ENCODE measurements at places on chromosomes 4 and X.

- no peak for DNase-seq
Observed at GRCh38 chr4:165489786-165490185, 111.0 kb downstream of the CPE start.

GRCh38 chr4:184807256-184807655 lies 18.5 kb downstream of the ACSL1 start:
- no peak for DNase-seq

DNA sequence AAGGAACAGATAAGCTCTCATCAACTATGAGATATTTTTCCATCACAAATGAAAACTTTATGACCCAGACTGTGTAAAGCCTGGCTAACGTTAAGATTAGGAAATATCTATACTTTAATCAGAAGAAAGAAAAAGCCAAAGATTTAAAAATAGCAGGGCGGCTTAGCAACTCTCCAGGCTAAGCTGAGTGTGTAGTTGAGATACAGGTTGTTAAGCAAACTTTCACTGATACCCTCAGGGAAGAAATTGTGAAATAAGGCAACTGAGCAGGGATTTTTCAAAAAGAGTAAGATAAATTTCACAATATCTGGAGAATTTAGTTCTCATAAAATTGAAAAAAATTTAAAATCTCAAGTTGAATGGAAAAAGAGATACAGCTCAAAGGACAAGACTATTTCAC lies 382.0 kb downstream of the RAPGEF2 start:
- DNase-seq: no peak

DNA sequence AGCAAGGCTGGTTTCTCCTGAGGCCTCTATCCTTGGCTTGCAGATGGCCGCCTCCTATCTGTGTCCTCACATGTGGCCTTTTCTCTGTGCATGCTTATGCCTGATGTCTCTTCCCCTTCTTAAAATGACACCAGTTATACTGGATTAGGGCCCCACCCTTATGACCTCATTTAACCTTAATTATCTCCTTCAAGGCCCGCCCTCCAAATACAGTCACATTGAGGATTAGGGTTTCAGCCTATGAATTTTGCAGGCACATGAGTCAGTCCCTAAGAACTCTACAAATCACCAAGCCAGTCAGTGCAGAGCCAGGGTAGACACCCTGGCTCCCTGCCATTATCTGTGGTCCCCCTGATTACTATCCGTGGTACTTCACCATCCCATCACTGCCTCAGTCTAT lies 51.6 kb downstream of the MAML3 start:
- DNase-seq: no peak

GRCh38 chrX:112738347-112739033 lies 58.8 kb upstream of the LHFPL1 start:
- no peak for DNase-seq

DNA sequence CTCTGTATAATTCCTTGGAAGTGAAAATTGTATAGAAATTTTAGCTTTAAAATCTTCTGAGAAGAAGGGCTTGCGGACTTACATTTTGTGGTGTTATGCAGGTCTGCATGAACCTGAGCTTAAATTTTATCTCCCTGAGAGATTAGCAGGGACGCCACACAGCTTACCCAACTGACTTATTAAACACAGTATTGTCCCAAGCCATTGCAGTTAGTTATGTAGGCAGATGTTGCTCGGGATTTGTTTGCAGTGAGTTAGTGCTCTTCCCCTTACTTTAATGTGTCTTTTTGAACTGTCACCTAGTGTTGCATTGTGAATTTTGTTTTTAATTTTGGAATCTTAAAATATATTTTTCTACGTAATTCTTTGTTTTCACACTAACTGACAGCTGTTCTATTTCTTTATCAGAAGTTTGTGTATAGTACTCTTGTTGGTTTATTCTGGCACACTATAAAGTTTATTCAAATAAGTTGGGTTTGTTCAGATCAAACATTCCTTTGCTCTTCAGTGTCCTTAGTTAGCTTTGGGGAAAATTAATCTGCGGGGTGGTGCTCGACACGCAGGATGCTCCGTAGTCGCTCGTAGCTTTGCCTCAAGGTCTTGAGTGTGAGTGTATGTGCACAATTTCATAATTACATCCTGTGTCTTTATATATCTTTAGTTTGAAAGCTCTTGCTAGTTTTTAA lies 145.4 kb downstream of the STIM2 start:
- no peak for DNase-seq

- no peak for DNase-seq
Observed at GRCh38 chr4:7157666-7158065, 34.7 kb upstream of the SORCS2 start.

DNA sequence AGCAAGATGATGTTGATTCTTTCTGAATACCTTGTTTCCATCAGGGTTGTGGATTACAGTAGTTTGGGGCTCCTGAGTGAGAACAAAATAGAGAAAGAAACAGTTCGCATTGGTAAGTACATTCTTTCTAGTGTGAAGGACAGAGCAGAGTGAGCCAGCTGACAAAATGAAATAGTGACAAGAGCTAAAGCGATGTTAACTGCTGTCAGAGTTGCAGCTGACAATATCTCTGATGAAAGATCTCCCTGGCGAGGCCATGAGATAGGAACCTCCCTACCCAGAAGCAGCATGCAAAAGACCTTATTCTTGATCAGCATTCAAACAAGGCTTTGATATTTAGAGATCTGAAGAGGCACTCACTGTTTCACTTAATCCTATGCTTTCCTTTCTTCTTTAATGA lies 258.6 kb downstream of the CAMK2D start:
- no peak for DNase-seq

DNA sequence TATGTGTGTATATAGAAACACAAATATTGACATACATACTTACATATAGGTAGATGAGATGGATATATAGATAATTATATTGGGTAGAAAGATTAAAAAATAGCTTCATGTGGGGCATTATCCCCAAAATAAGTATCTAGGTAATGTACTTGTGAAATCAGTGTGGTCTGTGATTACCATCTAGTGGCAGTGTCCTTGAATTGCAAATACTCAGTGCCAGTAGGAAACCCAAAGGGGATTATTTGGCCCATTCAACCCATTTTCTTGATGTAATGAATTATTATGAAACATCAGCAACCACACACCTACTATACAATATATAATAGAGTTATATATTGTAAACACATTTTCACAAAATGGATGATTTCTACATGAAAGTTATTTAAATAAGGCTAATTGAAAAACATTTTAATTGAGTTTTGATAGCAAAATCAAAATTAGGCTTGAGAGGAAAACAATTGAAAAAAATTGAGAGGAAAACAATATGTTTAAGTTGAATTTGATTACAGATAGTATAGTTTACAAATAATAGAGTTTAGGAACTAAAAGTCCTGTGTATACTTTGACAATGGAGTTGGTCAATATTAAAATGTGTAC lies 389.4 kb downstream of the GALNTL6 start:
- no peak for DNase-seq

All from CD4-positive, alpha-beta T cell treated with Interferon gamma for 1 hour (primary cell).